SJCRH30 (cell line): ENCODE measurements at places on chromosomes 7 and 10. TPM values are rescaled to one million over a fixed set of nuclear protein-coding genes. Genes with fewer than 3 reads are reported as not detected.

DNA sequence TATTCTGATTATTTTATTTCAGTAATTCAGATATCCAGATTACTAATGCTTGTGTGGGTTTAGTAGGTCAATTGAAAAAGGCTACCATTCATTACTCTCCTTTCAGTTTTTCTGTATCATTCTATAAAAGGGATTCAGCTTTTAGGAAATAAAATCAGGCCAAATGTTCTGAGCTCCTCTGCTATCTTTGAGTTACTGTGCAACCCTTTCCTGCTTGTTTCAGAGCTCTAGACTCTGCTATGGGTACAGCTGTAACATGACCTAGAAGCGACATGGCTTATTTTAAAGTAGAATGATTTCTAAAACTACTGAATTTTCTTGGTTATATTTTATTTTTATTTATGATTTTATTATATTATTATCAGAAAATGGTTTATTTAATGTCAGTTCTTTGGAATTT, 142.8 kb downstream of the LYZL1 start:
- DNase-seq: no peak

- no peak for DNase-seq
These were observed 19.4 kb downstream of the ZMIZ1 start for GRCh38 chr10:79088176-79088575.

GRCh38 chr10:118977835-118978234, 51.7 kb upstream of the NANOS1 start:
- DNase-seq: no peak

GRCh38 chr7:138470391-138471157, 10.5 kb downstream of the TRIM24 start:
- no peak for DNase-seq

DNA sequence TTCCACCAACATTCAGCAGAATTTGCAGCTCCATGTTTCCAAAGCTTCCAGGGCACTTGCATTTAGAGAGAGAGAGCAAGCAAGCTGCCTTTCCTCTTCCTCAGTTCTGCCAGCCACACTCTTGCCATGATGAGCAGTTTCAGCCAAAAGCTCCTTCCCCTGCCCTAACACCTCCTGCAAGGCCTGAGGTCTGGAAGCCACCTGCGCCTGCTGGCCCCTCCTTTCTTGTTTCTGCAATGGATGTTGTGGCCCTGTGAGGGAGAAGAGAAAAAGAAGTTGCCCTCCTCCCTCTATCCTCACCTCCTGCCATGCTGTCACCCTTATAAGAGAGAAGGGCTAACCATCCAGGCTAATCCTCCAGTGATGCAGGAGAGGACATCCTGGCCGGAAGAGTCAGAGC, 48.7 kb downstream of the IKZF1 start:
- DNase-seq: no peak

GRCh38 chr10:63862860-63863259, 341.7 kb downstream of the REEP3 start:
- no peak for DNase-seq

DNA sequence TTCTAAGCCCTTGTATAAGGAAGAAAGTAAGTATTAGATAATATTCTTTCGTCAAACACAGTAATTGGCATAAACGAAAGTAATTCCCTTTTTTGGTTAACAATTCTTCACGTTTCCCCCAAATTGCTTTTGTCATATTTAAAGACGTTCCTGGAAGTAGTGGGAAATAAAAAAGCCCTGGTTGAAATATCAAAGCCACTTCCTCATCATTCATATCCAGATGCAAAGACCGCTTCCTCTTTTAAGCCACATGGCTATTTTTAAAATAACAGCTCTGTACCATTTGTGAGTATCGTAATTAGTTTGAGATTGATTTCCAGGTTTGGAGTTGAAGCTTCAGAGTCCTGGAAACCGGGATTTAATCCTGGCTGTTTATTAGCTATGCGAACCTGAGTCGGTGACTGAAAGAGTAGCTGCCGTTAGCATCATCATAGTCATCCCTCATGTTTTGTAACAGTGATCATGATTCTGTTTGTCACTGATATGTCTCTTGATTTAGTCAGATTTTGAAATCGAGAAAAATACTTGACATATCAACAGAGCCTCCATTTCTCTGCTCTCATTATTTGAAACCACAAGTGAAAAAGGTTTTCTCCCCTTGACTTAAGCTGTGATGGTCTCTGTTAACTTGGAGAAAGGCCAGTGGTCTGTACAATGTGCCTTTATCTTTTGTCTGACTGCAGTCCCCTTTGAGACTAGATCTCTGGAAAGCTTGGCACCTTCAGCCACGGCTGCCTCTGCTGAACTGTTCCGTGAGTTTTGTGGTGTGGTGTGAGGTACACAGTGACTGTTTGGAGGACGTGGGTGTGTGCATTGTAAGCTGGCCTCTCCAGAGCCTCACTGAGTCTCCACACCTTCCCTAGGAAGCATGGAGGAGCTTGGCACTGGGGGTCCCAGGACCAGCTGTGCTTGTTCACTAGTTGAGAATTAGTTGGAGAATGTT, 18.1 kb downstream of the OPTN start:
- DNase-seq: no peak

DNA sequence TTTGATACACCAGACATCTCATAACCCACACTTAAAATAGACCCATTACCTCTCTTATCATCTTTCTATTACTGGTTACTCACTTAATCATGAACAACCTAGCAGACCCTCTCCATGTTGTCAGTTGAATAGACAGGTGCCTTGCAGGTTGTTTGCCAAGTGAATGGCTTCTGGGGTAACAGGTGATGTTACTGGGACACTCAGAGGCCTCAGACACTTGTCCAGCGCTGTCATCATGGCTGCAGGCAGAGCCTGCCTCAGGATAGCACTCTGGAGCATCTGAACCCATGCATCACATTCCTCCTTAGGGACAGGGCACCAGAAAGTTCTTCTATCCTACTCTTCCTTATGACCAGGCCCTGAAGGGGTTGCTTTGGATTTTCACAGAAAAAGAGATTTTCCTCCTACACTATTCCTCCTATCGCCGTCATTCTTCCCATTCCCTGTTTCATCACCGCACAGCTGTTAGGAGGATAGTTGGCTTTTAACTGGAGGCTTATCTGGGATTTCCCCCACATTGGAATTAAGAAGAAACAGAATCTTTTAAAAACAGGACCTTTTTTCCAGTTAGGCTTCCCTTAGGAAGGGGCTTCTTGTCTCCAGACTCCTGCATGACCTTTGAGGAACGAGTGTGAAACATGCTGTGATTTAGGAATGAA, 182.1 kb downstream of the VTI1A start:
- peak; percentile 36 for DNase-seq

- DNase-seq: no peak
These were observed 264.1 kb downstream of the GRID1 start for GRCh38 chr10:86102451-86102850.

DNA sequence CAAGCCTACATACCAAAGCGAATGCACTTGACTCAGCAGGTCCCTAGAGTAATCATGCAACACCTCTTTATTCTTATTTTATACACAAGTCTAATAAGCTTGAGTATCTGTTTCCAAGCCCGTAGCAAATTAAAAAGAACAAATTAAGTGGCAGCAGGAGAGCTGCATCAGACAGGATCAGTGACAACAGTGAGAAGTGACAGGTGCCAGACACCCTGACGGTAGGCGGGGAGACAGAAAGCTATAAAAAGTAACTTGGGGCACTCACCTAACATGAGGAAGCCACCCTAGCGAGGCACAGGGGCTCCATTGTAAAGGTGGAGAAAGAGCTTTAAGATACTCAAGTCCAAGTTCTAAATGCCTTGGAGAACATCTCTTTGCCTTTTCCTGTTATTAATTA, 174.2 kb downstream of the PLXNA4 start:
- DNase-seq: no peak

DNA sequence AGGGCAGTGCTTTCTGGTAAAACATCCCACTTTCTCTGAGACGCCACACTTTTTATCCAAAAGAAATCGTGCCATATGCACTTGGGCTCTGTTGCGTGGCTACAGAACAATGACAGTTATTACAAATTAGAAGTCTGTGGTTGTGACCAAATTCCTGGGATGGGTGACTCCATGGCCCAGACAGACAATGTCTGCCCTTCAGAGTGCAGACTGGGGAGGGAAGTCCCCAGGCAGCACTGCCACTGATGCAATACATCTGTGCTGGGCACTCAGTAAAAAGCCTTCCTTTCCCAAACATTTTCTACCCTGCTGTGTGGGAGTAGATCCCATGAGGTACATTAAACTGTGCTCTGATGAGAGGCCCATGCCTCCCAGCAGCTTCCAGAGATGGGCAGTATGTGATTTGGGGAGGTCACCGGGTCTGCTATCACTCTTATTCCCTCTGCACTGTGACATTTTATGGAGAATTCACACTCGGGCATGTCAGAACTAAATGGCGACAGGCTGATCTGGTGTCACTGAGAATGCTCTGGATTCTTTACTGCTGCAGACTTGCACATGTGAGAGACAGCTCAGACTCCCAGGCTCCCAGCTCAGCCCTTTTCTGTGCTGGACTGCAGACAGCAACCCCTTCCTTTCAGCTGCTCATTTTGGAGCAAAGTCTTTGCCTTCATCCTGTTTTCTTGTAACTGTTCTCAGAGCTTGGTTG, 243.5 kb upstream of the ZNF32 start:
- no peak for DNase-seq

DNA sequence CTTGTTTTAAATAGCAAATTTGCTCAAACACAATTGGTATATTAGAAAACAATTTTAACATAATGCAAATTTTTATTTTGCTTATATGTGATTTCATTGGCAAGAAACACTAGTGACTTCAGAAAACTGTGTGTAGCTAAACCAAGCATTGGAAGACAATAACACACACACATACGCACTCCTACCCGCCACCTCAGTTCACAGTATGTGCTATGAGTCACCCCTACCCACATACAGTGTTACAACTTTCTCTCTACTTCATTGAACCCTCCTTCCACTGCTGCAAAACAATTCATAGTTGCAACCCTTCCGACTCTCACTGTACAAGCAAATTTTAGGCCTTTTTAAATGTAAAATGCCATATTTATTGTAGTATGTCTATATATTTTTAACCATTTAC, 119.9 kb upstream of the THSD7A start:
- no peak for DNase-seq

DNA sequence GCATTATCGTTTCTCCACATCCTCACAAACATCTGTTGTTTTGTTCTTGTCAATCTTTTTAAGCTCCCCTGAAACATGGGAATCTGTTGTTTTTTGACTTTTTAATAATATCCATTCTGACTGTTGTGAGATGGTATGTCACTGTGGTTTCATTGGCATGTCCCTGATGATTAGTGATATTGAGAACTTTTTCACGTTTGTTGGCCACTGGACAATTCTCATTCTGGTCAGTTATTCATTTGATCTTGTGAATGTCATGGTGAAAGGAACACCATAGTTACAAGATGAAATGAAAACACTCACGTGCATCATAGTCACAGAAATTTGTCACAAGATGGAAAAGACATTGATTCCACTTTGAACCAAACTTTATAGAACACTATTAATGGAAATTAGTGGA, 20.5 kb upstream of the SGCE start:
- no peak for DNase-seq

DNA sequence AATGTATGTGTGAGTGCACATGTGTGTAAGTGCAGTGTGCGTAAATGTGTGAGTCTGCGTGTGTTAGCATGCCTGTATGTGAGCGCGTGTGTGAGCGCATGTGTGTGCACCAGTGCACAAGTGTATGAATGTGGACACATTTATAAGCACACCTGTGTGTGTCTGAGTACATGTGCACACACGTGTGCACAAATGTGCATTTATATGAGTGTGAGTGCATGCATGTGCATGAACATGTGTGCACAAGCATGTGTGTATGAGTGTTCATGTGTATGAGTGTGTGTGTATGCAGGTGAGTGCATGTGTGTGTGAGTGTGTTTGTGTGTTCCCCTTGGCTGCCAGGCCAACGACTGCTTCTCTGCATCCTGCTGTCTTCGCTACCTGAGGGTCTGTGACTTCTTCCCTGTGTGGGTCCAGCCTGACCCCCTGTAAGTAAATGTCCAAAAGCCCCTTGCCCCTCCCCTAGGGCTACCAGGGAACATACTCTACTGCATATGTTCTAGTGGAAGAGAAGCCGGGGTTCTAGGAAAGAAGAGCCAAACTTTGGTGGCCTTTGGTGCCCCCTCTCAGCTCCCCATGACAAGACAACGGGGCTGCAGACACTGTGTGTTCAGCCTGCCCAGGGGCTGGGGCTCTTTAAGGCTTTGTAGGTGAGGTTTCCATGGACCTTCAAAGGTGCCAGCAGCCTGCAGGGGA, 17.0 kb downstream of the GOLGA7B start:
- no peak for DNase-seq

- DNase-seq: no peak
These were observed 14.8 kb upstream of the CNPY1 start for GRCh38 chr7:155560982-155561686.

DNA sequence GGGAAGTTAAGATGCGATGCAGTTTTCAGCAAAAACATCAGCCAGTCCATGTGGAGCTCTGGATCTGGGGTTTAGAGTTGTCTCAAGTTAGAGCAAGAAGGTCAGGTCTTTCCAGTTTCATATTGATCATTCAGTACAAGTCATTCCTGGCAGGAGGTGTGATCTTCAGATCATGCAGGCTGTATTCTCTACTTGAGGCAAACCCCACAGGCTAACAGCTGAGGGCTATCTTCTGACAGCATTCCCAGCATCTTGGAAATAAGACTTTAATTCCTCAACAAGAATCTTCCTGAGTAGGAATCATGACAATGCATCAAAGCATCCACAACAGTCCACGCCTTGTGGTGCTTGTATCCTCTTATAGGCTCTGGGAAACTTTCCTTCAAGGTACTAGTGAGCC, 94.9 kb upstream of the ZNF438 start:
- DNase-seq: no peak

DNA sequence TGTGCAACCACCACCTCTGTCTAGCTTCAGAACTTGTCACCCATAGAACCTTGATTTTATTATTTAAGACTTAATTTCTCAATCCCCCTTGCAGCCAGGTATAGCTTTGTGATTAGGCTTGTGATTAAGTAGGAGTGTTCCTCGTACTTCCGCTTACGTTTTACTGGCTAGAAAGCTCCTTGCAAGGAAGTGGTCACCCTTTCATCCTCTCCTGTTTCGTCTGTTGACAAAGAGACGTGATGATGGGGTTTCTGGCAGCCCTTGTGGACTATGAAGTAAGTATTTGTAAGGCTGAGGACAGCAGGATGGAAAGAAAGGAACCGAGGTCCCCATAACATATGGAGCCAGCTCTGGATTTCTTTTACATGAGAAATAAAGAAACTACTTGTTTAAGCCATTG, 86.5 kb upstream of the KDM7A start:
- no peak for DNase-seq

GRCh38 chr10:102024799-102025198, 31.2 kb downstream of the ARMH3 start:
- no peak for DNase-seq

ADRB1 gene
- total RNA-seq: 0.12 and 0.13 TPM in 2 replicates

SEMA4G gene
- total RNA-seq: 2.5 and 3.0 TPM in 2 replicates

RASA4B gene
- total RNA-seq: 1.5 and 2.5 TPM in 2 replicates

BLVRA gene
- total RNA-seq: 42.0 and 42.8 TPM in 2 replicates

TRIM73 gene
- total RNA-seq: 0.20 and 1.8 TPM in 2 replicates

GPER1 gene
- total RNA-seq: 0.15 TPM in 1 of 2 replicates, not detected in the other

FAM171A1 gene
- 19.6 and 22.3 TPM in 2 replicates for total RNA-seq

FAM25G gene
- total RNA-seq: 0.63 TPM in 1 of 2 replicates, not detected in the other

ADGRA1 gene
- total RNA-seq: 0.81 and 1.0 TPM in 2 replicates
